ENCODE measurements at places on chromosomes 7 and 10.
A peak's percentile ranks its signal among the peaks of the same experiment; 100 is the strongest.

DNA sequence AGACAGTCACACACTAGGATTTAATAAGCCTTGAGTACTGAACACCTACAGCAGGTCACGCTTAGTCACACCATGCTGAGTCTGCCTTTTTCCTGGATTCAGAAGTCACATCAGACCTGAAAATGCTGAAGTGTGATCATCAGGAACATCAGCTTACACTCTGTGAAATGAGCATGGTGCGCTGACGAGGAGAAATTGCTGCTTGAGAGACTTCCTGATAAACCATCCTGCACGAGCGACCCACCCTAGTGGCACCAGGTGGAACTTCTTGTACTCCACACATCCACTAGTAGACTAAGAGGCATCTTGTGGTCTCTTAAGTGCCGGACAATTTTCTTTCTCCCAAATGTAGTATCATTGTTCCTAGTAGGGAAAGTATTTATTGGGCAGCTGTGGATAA is 51.8 kb upstream of the MRLN start:
- no peak for DNase-seq

GRCh38 chr7:130272381-130273080 is 5.9 kb downstream of the CPA2 start:
- DNase-seq: no peak

- DNase-seq: peak; percentile 7
Measured at GRCh38 chr10:58385784-58386112, 538 bp downstream of the TFAM start.

DNA sequence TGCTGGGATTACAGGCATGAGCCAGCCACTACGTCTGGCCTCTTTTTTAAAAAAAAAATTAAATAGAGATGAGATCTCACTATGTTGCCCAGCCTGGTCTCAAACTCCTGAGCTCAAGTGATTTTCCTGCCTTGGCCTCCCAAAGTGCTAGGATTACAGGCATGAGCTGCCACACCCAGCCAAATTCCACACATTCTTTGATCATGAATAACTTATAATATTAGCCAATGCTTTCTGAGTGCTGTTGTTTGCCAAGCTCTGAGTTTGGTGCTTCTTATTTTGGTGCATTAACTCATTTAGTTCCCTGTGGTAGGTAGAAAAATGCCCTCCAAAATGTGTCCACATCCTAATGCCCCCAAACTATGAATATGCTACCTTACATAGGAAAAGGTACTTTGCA is 47.2 kb upstream of the MKI67 start:
- no peak for DNase-seq

GRCh38 chr10:93745408-93746065 is 12.2 kb upstream of the LGI1 start:
- peak; percentile 54 for DNase-seq

GRCh38 chr7:133331861-133332260 is 79.0 kb downstream of the EXOC4 start:
- no peak for DNase-seq

DNA sequence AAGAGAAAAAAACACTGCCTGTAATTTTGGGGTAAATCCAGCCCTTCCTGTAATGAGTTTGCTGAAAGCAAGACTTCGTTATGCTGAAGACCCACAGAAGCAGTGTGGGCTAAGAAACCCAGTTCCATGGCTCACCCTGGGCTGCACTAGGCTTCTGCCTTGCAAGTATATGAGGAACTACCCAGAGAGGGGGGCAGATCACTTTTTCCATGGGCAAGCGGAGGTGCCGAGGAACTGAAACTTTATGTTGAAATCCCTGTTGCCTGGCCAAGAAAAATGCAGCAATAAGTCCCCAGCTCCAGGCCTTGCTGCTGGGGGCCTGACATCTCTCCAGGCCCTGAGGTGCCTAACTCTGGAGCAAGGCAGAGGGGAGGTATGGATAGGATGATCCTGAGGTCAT is 8.5 kb downstream of the RASSF4 start:
- no peak for DNase-seq

GRCh38 chr7:873367-874002 is 2.9 kb upstream of the GET4 start:
- peak; percentile 96 for DNase-seq

Data from COLO829 (cell line).